WTC11 (cell line): ENCODE measurements at places on chromosomes 4 and X. TPM values are rescaled to one million over a fixed set of nuclear protein-coding genes. Genes with fewer than 3 reads are reported as not detected.

Gene DNAAF6
- not detected in 3 replicates for total RNA-seq

GRCh38 chr4:128635141-128635954 lies 174.2 kb upstream of the JADE1 start:
- DNase-seq: no peak

DNA sequence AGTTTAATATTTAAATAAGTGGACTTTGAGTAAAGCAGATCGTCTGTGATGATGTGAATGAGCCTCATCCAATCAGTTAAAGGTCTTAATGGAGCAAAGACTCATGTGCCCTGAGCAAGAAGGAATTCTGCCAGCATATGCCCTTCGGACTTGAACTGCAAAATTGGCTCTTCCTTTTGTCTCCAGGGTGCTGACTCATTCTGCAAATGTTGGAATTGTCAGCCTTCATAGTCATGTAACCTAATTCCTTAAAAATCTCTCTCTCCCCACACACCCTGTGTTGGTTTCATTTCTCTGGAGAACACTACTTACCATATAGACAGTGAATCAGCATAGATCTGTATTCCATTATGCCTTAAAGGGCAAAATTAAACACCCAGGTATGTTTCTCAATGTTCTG lies 609.8 kb upstream of the GALNTL6 start:
- DNase-seq: no peak

Gene HTRA3
- total RNA-seq: 2.3 to 5.5 TPM (median 4.8 TPM) in 3 replicates

Gene SSX1
- total RNA-seq: 0.34 TPM in 1 of 3 replicates, not detected in the others

DNA sequence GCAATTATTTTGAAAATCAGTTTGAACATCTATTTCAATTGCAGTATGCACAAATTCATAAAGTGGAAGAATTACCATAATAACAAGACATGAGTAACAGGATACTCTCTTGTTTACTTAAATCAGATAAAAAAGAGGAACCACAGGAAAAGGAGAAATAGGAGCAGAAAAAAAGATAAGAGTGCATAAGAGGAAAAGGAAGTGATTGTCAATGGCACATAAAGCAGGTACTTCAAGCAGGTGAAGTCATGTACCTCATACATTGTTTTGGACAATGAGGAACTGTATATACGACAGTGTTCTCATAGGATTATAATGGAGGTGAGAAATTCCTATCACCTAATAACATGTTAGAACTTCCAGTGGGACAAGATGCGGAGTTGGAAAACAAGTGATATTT lies 334.5 kb upstream of the PCDH7 start:
- no peak for DNase-seq

DNA sequence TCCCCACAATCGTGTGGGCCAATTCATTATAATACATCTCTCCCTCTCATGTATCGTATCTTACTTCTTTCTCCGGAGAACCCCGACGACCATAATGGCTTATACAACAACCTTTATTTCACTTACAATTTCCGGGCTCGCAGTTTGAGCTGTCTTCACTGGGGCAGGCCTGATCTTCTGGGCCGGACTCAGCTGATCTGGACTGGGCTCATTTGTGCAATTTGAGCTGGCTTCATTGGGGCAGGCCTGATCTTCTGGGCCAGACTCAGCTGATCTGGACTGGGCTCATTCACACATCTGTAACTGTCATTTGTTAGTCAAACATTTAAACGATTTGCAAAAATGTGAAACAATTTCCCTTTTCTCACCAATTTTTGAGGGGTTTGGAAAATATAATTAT lies 171.5 kb upstream of the FRG1 start:
- DNase-seq: no peak

Gene ANXA10
- not detected in 3 replicates for total RNA-seq

Gene TMPRSS11E
- 1.9 to 3.5 TPM (median 2.9 TPM) in 3 replicates for total RNA-seq
